ENCODE measurements at places on chromosomes 7 and 10.

GRCh38 chr7:388023-388960, 98.3 kb downstream of the FOXL3 start:
- no peak for DNase-seq

GRCh38 chr7:112159351-112159750, 46.8 kb downstream of the DOCK4 start:
- DNase-seq: no peak

GRCh38 chr10:110985497-110986275, 66.3 kb downstream of the SHOC2 start:
- no peak for DNase-seq

- DNase-seq: no peak
Observed at GRCh38 chr7:24800667-24801066, 43.4 kb upstream of the GSDME start.

- DNase-seq: no peak
Observed at GRCh38 chr10:110303681-110304080, 1.0 kb downstream of the SMNDC1 start.

DNA sequence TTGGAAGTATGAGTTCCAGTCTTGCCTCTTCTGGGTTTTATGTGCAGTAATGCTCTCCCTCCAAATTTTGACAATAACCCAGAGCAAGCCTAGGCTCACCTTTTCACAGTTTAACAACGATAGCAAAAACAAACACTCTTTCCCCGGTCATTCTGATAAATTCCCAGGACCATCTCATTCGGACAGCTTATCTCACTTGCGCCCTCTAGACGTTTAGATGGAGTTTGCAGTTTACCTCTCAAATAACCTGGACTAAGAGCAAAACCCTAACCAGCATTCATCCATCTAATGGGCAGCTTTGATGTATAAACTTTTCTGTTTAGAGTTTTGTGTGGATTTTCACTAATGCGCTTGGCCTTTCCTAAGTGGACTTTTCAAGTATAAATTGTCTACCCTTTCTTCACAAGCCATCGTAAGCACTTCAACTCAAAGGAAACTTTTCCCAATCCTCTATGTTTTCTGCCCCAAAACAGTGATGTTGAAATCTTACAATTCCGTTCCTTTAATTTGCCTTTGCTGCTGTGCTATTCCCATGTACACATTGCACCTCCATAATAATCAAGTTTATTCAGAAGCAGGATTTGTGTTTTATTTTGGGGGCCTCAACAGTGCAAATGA, 114.9 kb downstream of the HDAC9 start:
- DNase-seq: no peak

- no peak for DNase-seq
Observed at GRCh38 chr7:136179851-136180721, 202.9 kb upstream of the MTPN start.

All from CD4-positive, alpha-beta T cell treated with Interleukin-10 for 1 hour (primary cell).